ENCODE measurements at places on chromosomes 11 and 22. TPM values are rescaled to one million over a fixed set of nuclear protein-coding genes. Genes with fewer than 3 reads are reported as not detected.

The TRPM5 gene
- total RNA-seq, result not detected

The BEST1 gene
- not detected for total RNA-seq

The ZDHHC5 gene
- total RNA-seq, result 81.9 TPM

The IL18 gene
- not detected for total RNA-seq

The OR52I2 gene
- not detected for total RNA-seq

The KDM4F gene
- not detected for total RNA-seq

The FIBIN gene
- not detected for total RNA-seq

The APOL4 gene
- 0.63 TPM for total RNA-seq

The OR52I1 gene
- not detected for total RNA-seq

The DNAJB7 gene
- not detected for total RNA-seq

The P2RY6 gene
- not detected for total RNA-seq

The OR5B21 gene
- 0.40 TPM for total RNA-seq

Measured in activated CD8-positive, alpha-beta memory T cell treated with anti-CD3 and anti-CD28 coated beads for 36 hours (primary cell).